Pancreas (tissue), 10 donors: ENCODE measurements at places on chromosomes 16 and 17. TPM values are rescaled to one million over a fixed set of nuclear protein-coding genes. Genes with fewer than 3 reads are reported as not detected.

The DNASE1L2 gene
- 3.4 TPM for polyA plus RNA-seq

DNA sequence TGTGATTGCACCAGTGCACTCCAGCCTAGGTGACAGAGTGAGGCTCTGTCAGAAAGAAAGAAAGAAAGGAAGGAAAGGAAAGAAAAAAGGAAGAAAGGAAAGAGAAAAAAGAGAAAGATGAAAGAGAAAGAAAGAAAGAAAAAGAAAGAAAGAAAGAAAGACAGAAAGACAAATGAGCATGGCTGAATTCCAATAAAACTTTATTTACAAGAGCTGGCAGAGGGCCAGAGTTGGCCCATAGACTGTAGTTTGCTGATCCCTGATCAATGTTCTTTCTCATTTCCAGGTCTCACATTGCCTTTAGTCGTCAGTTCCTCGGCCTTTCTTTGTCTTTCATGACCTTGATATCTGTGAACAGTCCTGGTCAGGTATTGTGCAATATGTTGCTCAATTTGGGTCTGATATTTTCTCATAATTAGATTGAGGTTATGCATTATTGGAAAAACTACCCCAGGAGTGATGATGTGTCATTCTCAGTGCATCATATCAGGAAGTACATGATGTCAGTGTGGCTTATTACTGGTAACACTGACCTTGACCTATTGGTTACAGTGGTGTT lies 68.5 kb upstream of the MED9 start:
- no peak for DNase-seq

DNA sequence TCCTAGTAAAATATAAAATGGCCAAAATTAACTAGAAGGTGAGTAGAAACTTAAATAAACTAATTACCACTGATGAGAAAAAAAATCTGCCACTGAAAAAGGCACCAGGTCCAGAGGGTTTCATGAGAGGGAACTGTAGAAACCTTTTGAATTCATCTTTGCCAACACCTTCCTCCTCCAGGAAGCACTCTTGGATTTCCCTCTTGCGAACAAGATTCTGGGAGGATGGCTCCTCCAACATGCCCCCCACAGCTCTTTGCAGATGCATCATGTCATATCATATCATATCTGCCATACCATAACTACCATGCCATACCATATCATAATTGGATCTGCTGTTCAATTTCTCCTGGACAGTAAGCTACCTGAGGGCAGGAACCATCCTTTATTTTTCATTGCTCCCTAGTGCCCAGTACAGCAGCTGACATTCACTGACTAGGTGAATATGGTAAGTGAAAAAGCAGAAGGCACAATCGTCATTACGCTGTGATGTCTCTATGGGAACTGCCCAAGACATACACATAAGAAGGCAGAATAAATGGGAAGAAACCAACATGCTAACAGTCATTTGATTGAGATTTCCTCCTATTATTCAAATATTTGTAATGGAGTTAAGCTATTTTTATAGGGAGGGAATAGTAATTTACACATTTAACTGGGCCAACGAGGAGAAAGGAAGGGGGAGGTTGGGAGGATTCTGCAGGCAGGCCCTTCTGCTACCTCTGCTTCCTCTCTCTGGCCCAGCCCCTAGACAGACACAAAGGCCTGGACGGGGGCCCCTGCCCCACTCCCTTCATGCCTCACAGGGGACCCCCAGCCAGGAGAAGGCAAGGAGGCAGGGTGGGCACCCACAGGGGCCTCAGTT lies 110.1 kb upstream of the SMURF2 start:
- no peak for DNase-seq

GRCh38 chr17:14304222-14304772 lies 3.4 kb downstream of the HS3ST3B1 start:
- no peak for DNase-seq

DNA sequence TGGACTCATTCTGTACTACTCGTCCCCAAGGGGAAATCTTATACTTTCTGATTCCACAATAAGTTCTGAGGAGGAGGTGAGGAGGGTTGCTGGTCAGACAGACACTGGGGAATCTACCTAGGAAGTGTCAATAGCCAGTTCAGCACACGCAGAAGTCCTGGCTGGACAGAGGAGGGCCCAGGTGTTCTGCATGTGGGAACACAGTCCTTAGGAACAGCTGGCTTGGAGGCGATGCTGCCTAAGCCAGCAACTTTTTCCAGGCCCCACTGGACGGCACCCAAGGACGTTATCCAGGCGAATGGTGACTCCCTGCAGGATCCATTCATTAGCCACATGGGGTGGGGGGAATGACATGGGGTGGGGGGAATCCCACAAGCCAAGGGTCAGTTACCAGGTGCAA lies 29.9 kb upstream of the WFIKKN2 start:
- peak; percentile 87 for DNase-seq

DNA sequence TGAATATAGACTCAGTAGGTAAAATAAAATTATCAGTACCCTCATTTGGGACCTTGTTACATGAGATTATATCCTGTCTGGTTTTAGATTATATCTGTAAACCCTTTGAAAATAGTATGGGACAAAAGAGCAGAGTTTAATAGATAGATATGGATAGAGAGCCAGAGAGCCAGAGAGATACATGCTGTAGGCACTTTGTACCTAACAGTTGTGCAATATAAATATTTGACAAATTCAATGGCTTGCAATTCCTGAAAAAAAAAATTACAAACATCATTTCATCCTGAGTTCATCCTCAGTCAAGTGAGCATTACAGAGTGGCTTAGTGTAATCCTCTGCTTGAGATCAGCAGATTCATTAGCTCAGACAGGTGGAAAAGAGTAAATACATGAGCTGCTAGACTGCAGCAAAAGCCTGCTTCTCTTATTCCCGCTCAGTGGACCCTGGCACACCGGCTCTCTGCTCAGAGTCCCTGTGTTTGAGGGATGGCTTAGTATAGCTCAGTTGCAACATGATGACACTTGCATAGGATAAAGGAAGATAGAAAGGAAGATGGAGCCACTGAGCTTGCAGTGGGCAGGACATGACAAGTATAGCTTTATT lies 931.6 kb upstream of the GOT2 start:
- no peak for DNase-seq

The OSBPL7 gene
- polyA plus RNA-seq = 34.7 TPM
